ENCODE measurements at places on chromosomes 3 and 15.
A peak's percentile ranks its signal among the peaks of the same experiment; 100 is the strongest.

- DNase-seq, result peak; percentile 54
Measured at GRCh38 chr3:69926385-69926784, 73.1 kb upstream of the SAMMSON start.

GRCh38 chr15:99729920-99730319, 3.3 kb downstream of the LYSMD4 start:
- peak; percentile 45 for DNase-seq

- DNase-seq, result no peak
Measured at GRCh38 chr3:116028157-116028556, 404.8 kb downstream of the GAP43 start.

GRCh38 chr3:178310949-178311348, 225.3 kb upstream of the KCNMB2 start:
- no peak for DNase-seq

- DNase-seq, result no peak
Measured at GRCh38 chr15:69311319-69311721, 12.6 kb downstream of the PAQR5 start.

DNA sequence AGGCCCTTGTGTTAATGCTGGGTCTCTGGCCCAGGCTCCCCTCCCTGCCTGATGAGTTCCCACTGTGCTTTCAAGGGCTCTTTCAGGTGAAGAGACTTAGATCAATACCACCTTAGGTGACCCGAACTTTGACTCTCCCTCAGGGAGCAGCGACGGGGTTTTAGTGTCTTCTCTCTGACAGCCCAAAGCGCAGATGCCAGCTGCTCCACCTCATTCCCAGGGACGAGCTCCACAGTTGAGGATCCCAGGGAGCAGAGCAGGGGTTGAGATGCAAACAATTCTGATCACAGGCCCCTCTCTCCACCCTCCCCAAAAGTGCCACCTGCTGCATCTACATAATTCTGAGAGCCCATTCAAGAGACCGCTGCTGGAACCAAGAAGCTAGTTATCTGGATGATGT, 265.1 kb downstream of the TJP1 start:
- DNase-seq, result no peak

DNA sequence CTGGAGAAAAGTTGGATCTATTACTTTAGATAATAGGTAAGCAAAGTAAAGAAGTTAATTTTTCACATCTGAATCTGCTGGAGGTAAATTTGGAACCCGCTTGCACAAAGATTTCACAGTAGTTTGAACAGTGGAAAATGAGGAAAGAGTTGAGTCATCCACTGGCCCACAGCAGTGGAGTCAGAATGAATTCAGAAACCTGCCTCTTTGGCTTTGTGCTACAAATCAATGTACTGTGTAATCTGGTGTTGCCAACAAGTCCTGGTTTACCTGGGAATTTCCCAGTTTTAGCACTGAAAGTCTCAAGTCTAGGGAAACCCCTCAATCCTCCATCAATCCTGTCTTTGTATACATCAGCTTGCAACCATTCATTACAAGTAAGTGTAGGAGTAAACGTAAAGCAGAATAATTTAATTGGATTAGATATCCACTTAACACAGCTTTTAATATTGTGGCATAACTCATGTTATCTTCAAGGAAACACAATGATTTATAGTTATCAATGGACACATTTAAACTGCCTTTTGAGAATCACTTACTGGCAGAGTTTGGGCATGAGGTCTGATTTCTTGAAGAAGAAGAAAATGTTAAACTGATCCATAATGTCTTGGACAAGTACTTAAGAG, 100.6 kb downstream of the DCLK3 start:
- DNase-seq, result no peak

- DNase-seq, result no peak
Measured at GRCh38 chr3:176650478-176650877, 546.8 kb downstream of the TBL1XR1 start.

DNA sequence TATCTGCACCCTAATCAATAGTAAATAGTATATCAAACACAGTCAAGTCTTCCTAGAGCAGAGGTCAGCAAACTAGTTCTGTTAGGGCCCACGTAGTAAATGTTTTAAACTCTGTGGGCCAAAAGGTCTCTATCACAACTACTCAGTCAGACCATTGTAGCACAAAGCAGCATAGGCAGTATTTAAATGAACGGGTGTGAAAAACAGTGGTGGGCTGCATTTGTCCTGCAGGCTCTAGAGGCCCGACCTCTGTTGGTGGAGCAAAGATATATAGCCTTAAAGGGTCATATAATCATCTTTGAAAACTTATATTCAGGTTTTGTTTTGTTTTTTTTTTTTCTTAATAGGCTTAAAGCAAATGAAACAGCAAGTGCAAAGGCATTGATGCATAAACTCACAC, 326.4 kb upstream of the TRIM42 start:
- no peak for DNase-seq

GRCh38 chr3:104796556-104796955, 570.2 kb upstream of the ALCAM start:
- no peak for DNase-seq

GRCh38 chr15:67125589-67126502, 60.4 kb downstream of the SMAD3 start:
- no peak for DNase-seq

DNA sequence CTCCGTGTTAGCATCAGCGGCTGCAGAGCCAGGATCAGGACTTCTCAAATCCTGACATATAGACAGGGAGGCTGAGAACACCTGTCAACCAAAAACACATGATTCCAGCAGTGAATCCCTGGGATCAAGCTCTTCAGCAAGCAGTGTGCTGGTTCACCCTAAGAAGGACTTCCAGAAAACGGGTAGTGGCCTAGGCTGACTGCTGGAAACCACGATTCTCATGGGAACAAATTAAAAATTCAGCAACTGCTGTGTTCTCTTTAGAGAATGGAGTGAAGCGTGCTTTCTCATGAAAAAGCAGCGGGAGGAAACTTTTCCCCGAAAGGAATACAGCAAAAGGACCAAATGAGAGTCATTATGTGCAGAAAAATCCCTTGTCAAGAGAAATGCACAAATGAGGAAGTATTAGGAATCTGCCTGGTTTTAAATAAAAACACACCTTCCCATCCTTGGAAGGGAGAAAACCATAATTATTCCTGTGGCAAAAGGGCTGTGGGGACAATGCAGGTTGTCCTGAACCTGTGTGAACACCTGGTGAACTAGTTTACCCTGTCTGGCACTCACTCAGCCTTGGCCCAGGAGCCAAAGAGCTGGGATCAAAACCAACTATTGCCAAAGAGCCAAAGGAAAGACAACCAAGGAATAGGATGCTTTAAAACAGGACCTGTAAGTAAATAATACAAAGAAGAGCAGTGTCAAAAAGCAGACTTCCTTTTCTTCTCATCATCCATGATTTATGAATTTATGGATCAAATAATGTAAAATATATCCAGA, 13.4 kb downstream of the IL12A start:
- DNase-seq, result no peak

DNA sequence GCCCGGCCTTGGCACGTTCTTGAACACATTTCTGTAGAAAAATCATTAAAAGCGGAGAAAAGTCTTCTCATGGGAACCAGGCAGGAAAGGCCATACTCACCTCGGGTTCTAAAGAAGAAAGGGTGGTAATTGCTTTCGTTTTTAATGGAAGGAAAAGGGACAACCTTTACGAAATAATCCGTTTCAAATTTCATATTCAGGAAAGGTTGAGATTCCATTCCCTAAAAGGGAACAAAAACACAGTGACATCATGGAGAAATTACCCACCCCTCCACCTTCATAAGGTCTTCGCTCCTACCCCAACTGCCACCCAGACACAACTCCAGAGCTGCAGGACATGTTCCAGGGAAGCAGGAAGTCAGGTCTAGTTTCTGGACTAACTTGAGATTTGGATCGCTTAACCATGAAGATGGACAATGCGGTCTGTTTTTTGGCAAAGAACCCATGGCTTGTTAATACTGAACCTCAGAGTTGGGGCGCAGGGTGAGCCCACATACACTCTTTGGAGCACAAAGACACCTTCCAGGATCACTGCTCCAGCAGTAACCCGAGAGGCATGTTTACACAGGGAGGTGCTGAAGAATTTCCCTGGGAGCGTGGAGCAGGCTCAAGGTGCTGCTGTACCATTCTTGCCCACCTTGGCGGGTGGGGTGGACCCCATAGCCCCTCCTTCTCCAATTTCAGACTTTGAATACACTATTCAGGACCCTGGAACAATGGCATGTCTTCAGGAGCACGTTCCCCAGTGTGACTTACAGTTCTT, 49.2 kb downstream of the SPATA12 start:
- no peak for DNase-seq

- no peak for DNase-seq
Measured at GRCh38 chr3:71532639-71533395, 50.7 kb downstream of the FOXP1 start.

GRCh38 chr3:31274326-31275024, 258.2 kb upstream of the STT3B start:
- no peak for DNase-seq

GRCh38 chr3:148648685-148649352, 48.9 kb upstream of the AGTR1 start:
- no peak for DNase-seq

DNA sequence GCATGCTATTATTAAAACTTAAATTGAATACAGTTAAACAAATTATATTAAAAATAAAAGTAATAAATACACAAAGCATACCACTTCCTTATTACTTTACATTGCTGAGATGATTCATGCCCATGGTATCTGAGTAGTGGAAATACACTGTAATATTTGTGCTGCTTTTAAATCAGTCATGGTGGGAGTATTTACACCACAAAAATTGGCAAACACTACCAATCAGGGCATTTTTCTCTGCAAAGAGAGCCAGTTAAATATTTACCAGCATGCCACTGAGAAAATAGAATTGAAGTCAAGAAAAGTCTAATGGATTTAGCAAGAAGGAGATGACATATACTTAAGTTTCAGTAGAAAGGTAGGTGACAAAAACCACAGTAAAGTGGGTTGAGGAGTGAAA, 19.6 kb downstream of the PPARG start:
- no peak for DNase-seq

DNA sequence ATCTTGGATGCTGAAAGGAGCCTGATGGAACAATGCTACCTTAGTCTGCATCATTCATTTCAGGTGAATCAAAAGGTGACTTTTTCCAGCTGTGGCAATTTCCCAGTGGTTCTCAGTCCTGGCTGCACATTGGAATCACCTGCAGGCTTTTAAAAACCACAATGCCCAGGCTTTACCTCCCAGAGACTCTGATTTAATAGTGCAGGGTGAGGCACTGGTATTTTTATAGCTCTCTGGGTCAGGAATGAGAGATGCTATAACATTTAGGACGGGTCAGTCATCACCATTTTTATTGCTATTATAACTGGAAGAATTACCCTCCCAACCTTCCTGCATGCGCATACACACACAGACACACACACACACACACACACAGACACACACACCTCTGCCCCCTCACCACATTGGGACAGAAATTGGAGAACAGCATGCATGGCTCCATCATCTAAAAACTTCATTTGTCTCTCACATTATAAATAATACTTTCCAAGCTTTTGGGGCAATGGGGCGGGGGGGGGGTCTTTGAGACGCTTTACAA, 41.1 kb downstream of the LARP6 start:
- no peak for DNase-seq

DNA sequence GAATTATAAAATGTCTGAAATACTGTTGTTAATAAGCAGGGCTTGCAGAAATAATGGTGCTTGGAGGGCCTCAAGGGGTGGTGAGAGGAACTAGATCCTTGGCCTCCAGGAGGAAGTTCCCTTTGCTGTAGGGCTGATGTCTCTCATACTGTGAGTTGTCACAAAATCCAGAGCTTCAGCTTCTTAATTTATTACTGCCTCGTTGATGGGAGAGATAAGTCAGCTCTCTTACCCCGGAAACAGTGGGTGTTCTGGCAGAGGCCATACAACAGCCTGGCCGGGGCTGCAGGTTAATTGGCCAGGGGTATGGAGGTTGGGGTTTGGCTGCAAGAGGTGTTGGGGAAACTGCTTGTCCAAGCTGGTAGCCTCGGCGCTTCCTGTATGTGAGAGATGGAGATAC, 15.5 kb downstream of the MAPKAPK3 start:
- DNase-seq, result no peak

GRCh38 chr15:31442699-31443111, 116.1 kb downstream of the KLF13 start:
- DNase-seq, result no peak

- DNase-seq, result no peak
Measured at GRCh38 chr3:64122476-64122875, 99.2 kb upstream of the PSMD6 start.

- DNase-seq, result no peak
Measured at GRCh38 chr15:77909182-77909940, 168.2 kb downstream of the TBC1D2B start.

- no peak for DNase-seq
Measured at GRCh38 chr3:122403489-122403888, 12.4 kb downstream of the WDR5B start.

- no peak for DNase-seq
Measured at GRCh38 chr15:77180270-77180669, 109.4 kb upstream of the TSPAN3 start.

DNA sequence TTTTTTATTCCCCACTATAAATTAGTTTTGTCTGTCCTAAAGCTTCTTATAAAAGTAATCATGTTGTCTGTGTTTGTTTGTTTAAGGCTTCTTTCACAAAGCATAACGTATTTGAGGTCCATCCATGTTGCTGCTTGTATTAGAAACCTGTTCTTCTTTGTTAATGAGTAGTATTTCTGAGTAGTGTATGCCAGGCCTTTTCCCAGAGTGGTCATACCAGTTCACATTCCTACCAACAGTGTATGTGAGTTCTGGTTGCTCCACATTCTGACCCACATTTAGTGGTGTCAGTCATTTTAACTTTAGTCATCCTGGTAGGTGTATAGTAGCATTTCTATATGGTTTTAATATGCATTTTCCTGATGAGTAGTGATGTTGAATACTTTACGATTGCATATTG, 98.6 kb downstream of the NEO1 start:
- no peak for DNase-seq

- DNase-seq, result no peak
Measured at GRCh38 chr15:28934645-28935044, 48.9 kb downstream of the APBA2 start.

DNA sequence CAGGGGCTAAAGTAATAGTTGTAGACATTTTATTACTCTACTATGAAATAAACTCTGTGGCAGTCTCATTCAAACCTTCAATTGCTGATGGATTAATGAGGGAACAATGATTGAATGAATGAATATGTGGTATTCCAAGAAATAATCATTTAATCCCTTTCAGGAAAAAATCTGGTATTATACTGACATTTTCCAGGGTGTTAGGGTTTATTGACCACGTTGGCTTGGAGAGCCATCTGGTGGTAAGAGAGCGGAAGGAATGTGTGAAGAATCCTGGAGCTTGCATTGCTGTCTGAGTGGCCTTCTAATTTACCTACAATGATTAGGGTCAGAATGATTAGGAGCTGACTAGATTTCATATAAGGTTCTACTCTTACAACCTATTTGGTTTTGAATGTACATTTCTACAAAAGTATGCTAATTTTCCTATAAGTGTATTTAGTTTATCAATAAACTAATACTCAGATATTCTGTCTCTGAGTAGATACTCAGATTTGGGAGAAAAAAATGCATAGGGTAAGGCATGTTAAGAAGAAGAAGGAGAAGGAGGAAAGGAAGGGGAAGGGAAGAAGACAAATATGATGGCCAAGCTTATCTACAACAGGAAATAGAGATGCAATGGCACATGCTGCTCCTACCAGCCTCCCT, 249.9 kb downstream of the ROBO1 start:
- DNase-seq, result no peak

- no peak for DNase-seq
Measured at GRCh38 chr3:194711913-194712312, 26.2 kb downstream of the FAM43A start.
